NCI-H1417 (cell line): ENCODE measurements at places on chromosomes 4 and X.

- no peak for DNase-seq
Observed at GRCh38 chr4:67465032-67465762, 80.1 kb downstream of the CENPC start.

- no peak for DNase-seq
Observed at GRCh38 chr4:147307896-147308674, 172.8 kb upstream of the EDNRA start.

DNA sequence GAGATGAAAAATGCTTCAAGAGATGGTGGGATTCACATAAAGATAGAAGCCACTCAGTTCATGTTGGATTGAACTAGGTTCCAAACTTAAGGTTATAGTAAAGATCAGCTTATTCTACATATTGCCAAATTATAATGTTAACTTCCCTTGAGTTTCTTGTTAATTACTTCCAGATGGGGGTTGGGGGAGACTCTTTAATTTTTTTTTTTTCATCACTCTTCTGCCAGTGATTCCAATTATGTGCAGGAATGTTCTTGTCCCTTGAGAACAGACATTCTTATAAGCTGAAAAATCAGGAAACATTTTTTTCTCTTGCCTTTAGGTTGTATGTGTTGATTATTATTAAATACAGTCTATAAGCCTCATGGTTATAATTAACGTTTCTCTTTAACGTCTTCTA is 30.0 kb downstream of the MND1 start:
- no peak for DNase-seq

GRCh38 chr4:20761826-20762225 is 61.6 kb downstream of the PACRGL start:
- no peak for DNase-seq

DNA sequence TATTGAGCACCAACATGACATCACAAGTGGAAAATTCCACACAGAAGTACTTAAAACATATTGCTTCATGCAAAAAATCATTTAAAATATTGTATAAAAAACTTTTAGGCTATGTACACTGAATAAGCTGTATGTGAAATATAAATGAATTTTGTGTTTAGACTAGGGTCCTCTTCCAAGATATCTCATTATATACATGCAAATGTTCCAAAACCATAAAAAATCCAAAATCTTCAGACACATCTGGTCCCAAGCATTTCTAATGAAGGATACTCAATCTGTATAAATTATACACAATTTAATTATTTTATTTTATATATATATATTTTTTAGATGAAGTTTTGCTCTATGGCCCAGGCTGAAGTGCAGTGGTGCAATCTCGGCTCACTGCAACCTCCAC is 10.1 kb upstream of the GSX2 start:
- DNase-seq: no peak

DNA sequence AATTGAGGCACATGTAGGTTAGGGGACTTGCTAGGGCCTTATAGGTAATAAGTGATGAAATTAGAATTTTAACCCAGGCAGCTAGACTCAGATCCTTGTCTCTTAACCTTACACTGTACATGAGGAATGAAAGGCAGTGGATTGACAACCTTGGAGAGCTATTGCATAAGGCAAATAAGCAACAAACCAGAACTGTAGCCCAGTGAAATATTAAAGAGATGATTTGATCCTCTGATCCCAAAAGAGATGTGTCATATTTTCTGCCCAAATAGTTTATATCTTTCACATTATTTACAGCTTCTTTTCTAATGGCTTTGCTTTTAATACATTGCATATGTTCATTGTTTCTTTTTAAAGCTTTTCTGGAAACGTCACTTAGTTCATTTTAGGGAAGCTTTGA is 252.6 kb downstream of the ANK2 start:
- no peak for DNase-seq
